Metanephros (tissue), 2 donors: ENCODE measurements at places on chromosomes 13 and 19. TPM values are rescaled to one million over a fixed set of nuclear protein-coding genes. Genes with fewer than 3 reads are reported as not detected.

Gene HPN
- 62.8 TPM for total RNA-seq

Gene ZNF569
- total RNA-seq: 7.8 TPM

Gene ADGRE1
- total RNA-seq: 1.2 TPM

Gene ZNF222
- 3.3 TPM for total RNA-seq

Gene AMER2
- 0.35 TPM for total RNA-seq

Gene NDUFA13
- total RNA-seq: 100 TPM
